ENCODE measurements at places on chromosomes 16 and 17.

DNA sequence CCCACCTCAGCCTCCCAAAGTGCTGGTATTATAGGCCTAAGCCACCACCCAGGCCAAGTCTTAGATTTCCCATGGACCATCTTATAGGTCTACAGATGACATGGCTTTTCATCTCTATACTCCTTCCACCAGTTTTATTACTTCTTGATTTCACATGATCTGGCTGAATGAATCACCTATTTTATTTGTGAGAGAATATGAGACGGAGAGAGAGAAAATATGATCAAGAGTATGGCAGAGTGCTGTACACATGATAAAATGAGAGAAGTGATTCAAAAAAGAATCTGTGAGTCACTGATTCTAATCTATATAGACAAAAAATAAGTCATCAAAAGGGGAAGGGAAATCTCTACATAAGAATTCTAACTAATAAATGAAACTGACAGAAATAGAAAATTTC, 13.7 kb downstream of the ACSM1 start:
- no peak for DNase-seq

GRCh38 chr17:68514831-68515635, 2.8 kb downstream of the PRKAR1A start:
- no peak for DNase-seq

DNA sequence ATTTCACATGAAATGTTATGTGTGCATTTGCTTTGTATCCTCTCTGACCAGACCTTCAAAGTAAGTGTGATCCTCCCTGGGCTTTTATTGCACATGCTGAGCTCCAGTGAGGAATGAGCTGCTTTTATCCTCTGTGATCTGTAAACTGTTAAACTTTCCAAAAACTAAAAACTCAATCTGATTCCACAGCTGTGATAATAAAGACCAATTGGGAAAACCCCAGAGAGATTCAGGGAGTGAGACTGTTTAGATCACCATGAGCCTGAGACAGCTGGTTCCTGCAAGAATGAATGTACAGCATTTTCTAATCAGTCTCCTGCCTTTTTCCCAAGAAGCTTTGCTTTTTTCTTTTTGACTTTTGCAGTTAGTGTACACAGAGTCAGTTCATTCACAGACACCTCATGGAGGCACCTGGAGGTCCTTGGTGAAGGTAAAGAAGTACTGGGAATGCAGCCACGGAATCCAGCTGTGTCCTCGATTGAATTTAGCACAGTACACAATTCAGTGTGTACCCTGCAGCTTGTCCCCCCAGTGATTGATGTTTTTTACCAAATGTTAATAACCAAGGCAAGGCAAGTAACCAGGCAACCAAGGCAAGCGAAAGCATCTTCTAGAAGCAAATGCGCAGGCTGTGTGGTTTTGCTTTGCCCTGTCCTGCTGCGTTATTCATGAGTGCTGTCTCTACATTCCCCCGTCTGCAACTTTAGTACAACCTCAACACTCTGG, 182.6 kb downstream of the LGALS9B start:
- no peak for DNase-seq

DNA sequence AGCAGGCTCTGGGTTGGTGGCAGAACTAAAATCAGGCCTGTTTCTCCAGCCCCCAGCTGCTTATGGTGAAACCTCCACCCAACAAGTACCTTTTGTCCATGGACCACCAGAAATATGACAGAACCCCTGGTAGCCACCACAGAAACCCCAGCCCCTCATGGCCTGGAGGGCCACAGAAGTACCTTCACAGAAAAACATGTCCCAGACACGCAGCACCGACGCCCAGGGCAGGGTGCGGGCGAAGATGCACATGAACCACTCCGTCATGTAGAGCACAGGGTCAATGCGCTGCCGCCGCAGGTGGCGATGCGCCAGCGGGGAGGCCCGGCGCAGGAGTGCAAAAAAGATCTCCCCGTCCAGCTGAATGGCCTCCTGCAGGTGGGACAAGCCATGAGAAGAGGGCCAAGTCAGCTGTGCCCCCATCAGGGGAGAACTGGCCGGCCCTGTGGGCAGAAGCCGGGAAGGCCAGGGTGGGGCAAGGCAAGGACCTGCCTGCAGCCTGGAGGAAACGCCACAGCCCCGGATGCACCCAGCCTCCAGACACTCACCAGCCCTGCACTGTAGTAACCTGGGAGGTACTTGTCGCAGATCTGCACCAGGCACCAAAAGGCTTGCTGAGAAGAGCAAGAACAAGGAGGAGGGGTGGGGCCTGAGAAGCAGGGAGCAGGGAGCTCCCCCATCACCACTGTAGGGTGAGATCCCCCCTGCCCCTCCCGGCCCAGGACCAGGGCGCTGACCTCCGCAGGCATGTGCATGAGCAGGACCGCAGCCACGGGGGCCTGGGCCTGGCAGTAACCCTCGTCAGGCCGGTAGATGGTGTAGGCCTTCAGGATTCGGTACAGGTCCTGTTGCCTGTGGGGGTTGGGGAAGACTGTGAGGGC, 4.1 kb upstream of the CD2BP2 start:
- DNase-seq: no peak

DNA sequence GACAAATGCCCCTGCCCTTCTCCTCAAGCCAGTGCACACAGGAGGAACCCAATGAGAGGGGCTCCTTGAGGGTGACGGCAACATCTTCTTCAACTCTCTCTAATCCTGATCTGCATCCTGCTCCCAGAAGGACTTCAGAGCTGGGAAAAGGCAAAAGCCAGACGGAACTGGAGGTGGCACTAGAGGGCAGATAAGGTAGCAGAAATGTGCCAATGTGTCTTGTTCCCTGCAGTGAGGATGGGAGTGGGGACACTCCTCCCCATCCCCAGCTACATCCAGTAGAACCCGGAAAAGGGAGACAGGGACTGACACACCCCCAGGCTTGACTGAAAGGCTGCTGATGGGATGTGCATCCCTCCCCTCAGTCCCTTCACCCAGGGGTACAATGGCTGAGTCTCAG, 28.5 kb downstream of the SRCIN1 start:
- no peak for DNase-seq

DNA sequence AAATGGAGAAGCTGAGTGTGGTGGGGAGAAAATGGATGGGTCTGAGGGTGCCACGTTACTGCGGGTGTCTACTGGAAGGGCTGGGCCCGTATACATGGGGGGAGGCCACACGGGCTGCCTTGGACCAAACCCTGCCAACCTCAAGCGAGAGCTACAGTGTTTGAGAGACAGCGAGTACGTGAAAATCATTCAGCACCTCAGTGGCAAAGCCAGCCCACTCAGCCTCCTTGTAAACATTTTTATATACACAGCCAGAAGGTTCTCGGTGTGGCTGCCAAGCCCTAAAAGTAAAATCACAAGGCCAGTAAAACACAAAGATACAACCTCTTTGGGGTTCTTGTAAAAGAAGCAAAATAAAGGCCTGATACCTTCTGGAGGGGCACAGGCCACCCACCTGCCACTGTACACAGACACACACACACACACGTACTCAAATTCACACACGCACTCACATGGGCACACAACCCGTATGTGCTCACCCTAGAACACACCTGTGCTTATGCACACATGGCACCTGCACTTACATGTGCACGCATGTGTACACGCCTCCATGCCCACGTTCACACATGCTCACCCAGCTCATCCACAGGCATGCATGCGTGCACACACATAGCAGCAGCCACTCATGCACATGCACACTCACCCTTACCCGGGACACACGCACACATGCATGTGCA, 102.8 kb downstream of the GSG1L start:
- no peak for DNase-seq

- DNase-seq: no peak
Observed at GRCh38 chr17:62804822-62805221, 3.3 kb downstream of the MARCHF10 start.

- no peak for DNase-seq
Observed at GRCh38 chr16:2243781-2244180, 7.5 kb downstream of the DNASE1L2 start.

GRCh38 chr17:42071810-42072209, 21.4 kb upstream of the C17orf113 start:
- DNase-seq: no peak

GRCh38 chr16:89401641-89402445, 88.5 kb downstream of the ANKRD11 start:
- DNase-seq: no peak

Data from CD4-positive, alpha-beta T cell (primary cell).